ENCODE measurements at places on chromosomes 3 and 15.

- no peak for DNase-seq
Observed at GRCh38 chr15:68436680-68437079, 4.7 kb upstream of the ITGA11 start.

DNA sequence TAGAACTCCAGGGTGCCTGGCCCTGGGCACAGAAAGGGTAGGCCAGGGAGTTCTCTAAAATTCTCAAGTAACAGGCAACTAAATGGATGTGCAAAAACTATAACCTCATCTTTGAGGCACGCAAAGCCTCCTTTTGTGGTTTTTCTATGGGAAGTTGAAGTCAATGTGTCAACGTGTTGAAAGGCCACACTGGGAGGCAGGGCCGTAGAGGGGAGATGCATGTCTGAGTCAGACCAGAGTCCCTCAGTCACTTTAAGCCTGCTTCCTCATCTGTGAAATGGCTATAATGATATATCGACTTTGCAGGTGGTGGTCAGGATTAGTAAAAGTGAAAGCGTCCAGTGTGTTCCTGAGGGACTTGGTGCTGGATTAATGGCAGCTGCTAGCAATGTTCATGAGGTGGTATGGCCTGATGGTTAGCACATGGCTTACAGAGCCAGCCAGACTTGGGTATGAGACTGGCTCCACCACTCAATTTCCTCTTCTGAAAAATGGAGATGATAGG lies 17.0 kb downstream of the TGM5 start:
- DNase-seq: no peak

GRCh38 chr3:19811689-19812088 lies 122.3 kb downstream of the EFHB start:
- DNase-seq: no peak

- no peak for DNase-seq
Observed at GRCh38 chr15:63856711-63857460, 23.1 kb upstream of the HERC1 start.

DNA sequence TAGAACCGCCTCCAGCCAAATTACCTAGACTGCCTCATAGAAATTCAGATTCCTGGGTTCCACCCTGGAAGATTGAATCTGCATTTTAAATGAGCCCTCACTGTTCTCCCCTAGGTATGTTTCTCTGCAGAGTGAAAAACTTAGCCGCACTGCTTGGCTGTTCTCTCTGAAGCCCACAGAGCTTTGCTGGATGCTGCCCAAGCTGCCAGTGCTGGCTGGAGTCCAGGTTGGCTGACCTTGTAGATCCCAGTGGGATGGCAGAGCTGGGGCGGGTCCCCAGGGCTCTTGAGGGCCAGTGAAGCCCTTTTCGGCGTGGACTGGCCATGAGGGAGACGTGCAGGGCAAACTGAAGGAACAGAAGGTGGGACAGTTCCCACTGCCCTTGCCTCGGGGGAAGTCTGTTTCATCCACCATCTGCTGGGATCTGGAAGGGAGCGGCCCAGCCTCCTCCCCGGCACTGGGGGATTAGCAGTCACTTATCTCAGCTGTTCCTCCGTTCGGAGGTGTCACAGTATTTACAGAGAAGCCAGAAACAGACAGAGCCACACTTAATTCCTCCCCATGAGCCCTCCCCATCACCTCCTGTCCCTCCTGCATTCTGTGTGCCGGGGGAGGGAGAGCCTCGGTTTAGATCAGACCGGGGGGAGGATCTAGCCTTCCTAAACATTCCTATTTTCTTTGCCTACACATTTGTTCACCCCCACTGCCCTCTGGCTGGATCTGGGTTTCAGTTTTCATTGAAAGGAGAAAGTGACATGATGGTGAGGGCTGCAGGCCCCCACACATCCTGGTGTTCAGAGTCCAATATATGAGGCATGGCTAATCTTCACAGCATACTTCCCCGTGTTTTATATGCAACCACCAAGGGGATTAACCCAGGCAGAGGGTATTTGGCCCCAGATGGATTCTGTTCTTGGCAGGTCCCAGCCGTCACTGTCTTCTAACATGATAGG lies 4.1 kb upstream of the ACTC1 start:
- no peak for DNase-seq

Measured in stimulated activated CD4-positive, alpha-beta T cell treated with anti-CD3 and anti-CD28 coated beads, Interleukin-4, amount 100 ng/mL, for 48 hours (primary cell).